H4 (cell line): ENCODE measurements at places on chromosomes 11 and 22. TPM values are rescaled to one million over a fixed set of nuclear protein-coding genes. Genes with fewer than 3 reads are reported as not detected.

Gene DHCR7
- 46.5 and 47.4 TPM in 2 replicates for total RNA-seq

Gene KRTAP5-1
- total RNA-seq, result not detected in 2 replicates

Gene NCF4
- not detected in 2 replicates for total RNA-seq

Gene CCDC73
- total RNA-seq, result not detected in 2 replicates

Gene C11orf97
- total RNA-seq, result not detected in 2 replicates

Gene HSD17B12
- total RNA-seq, result 65.0 and 81.1 TPM in 2 replicates
